H4 (cell line): ENCODE measurements at places on chromosomes 1 and 21. TPM values are rescaled to one million over a fixed set of nuclear protein-coding genes. Genes with fewer than 3 reads are reported as not detected.

Gene LCE3D
- total RNA-seq, result not detected in 2 replicates

Gene CLDN14
- total RNA-seq, result not detected in 2 replicates

Gene TRIM46
- 0.37 and 1.1 TPM in 2 replicates for total RNA-seq

Gene OR2G6
- not detected in 2 replicates for total RNA-seq

Gene PLEKHM2
- total RNA-seq, result 13.4 and 18.6 TPM in 2 replicates

Gene MTR
- total RNA-seq, result 8.4 and 11.3 TPM in 2 replicates

Gene PDE9A
- 2.7 and 6.4 TPM in 2 replicates for total RNA-seq

Gene NBPF6
- not detected in 2 replicates for total RNA-seq

Gene RHD
- total RNA-seq, result not detected in 2 replicates

Gene LAPTM5
- 0.10 TPM in 1 of 2 replicates, not detected in the other for total RNA-seq

Gene PRSS38
- total RNA-seq, result not detected in 2 replicates

Gene E2F2
- total RNA-seq, result 4.4 and 5.2 TPM in 2 replicates

Gene FCAMR
- not detected in 2 replicates for total RNA-seq

Gene DMBX1
- 0.37 TPM in 2 replicates for total RNA-seq

Gene NPHP4
- 2.4 and 12.0 TPM in 2 replicates for total RNA-seq

Gene LRRC39
- total RNA-seq, result 0.06 TPM in 1 of 2 replicates, not detected in the other

Gene CDC20
- 313 and 327 TPM in 2 replicates for total RNA-seq

Gene TMEM200B
- 0.08 and 0.17 TPM in 2 replicates for total RNA-seq

Gene TNNI3K
- not detected in 2 replicates for total RNA-seq

Gene KCNJ9
- not detected in 2 replicates for total RNA-seq

Gene BROX
- total RNA-seq, result 58.3 and 61.2 TPM in 2 replicates

Gene AGT
- total RNA-seq, result 66.1 and 72.7 TPM in 2 replicates

Gene AADACL4
- not detected in 2 replicates for total RNA-seq

Gene MATN1
- total RNA-seq, result 0.06 and 0.51 TPM in 2 replicates

Gene OR2T35
- not detected in 2 replicates for total RNA-seq

Gene ACKR1
- not detected in 2 replicates for total RNA-seq

Gene CFHR5
- total RNA-seq, result not detected in 2 replicates

Gene CD244
- not detected in 2 replicates for total RNA-seq

Gene C1orf116
- not detected in 2 replicates for total RNA-seq

Gene CPTP
- 12.0 and 18.5 TPM in 2 replicates for total RNA-seq

Gene UBXN11
- 0.74 and 3.8 TPM in 2 replicates for total RNA-seq

Gene PROX1
- total RNA-seq, result 0.14 and 0.21 TPM in 2 replicates

Gene PTGFRN
- total RNA-seq, result 47.0 and 70.9 TPM in 2 replicates

Gene OR10Z1
- total RNA-seq, result not detected in 2 replicates

Gene KCNQ4
- not detected in 2 replicates for total RNA-seq

Gene TFF3
- total RNA-seq, result not detected in 2 replicates

Gene ZNF691
- 16.3 and 17.7 TPM in 2 replicates for total RNA-seq

Gene OR2L2
- not detected in 2 replicates for total RNA-seq

Gene CLDN17
- not detected in 2 replicates for total RNA-seq

Gene SIM2
- 1.6 and 2.3 TPM in 2 replicates for total RNA-seq

Gene MTF1
- total RNA-seq, result 2.0 TPM in 2 replicates

Gene ROR1
- total RNA-seq, result 1.8 and 4.1 TPM in 2 replicates

Gene LMNA
- 257 and 363 TPM in 2 replicates for total RNA-seq

Gene CELA3A
- not detected in 2 replicates for total RNA-seq
